Activated T-helper 9 cell treated with anti-CD3 and anti-CD28 coated beads, Interleukin-2, amount 50 U/mL, for 16 hours (primary cell): ENCODE measurements at places on chromosomes 12 and 14.

DNA sequence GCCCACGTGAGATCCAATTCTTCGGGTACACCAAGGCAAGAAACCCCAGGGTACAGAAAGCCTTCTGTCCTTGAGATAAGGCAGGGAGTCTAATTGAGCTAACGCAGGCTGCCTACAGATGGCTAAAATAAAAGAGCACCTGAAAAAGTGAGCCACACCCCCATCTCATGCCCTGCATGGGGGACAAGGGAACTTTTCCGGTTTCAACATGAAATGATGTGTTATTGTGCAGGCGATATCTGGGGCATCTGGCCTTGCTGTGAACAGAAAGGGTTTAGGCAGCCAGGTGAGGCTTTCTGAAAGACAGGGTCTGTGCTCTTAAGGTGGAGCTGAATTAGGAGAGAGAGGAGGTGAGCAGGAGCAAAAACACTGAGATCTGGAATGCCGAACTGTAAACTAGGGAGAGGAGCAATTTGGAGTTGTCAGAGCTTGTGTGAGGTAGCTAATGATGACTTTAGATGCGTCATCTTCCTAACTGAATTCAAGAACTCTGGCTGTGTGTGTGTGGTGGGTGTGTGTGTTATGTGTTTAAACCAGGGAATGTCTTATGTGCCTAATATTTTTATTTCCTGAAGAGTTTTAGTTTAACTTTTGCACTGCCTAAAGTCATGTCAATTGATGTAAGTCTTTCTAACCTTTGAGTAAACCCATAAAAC lies 20.1 kb upstream of the LDHB start:
- no peak for DNase-seq

- no peak for DNase-seq
These were observed 170.7 kb upstream of the SFSWAP start for GRCh38 chr12:131540138-131540623.

DNA sequence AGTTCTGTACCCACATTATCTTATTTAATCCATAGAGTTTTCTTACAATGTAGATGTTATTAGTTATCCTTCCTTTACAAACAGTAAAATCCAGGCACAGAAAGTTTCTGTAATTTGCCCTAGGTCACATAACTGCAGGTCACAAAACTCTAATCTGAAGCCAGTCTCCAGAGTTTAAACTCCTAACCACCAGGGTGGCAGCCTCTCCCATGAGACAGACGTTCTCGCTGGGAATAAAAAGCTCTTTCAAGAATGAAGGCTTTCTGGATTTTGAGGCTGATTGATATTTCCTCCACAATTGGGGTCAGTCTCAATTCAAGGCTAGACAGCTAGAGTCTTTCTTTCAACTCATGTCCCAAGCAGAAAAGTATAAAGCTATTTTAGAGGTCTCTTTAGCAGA lies 95.8 kb upstream of the PLEKHG7 start:
- DNase-seq: no peak

GRCh38 chr14:64934338-64934929 lies 8.1 kb downstream of the GPX2 start:
- DNase-seq: no peak

DNA sequence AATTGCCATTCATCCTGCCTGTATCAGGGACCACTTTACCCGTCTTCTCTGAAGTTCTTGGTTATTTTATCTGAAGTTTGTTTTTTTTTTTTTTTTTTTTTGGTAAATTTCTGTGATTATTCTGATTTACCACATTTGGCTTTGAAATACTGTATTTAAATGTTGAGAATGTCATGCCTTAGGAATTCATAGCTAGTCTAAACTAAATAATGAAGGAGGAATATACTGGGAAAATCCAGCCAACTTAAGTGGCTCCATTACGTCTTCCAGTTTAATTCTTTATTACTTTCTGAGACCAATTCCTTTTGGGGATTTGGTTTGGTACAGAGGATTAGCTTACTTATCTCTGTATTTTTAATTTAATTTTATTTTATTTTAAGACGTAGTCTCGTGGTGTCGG lies 60.3 kb upstream of the KCNMB4 start:
- no peak for DNase-seq

GRCh38 chr12:82486524-82487235 lies 128.4 kb downstream of the METTL25 start:
- DNase-seq: no peak

DNA sequence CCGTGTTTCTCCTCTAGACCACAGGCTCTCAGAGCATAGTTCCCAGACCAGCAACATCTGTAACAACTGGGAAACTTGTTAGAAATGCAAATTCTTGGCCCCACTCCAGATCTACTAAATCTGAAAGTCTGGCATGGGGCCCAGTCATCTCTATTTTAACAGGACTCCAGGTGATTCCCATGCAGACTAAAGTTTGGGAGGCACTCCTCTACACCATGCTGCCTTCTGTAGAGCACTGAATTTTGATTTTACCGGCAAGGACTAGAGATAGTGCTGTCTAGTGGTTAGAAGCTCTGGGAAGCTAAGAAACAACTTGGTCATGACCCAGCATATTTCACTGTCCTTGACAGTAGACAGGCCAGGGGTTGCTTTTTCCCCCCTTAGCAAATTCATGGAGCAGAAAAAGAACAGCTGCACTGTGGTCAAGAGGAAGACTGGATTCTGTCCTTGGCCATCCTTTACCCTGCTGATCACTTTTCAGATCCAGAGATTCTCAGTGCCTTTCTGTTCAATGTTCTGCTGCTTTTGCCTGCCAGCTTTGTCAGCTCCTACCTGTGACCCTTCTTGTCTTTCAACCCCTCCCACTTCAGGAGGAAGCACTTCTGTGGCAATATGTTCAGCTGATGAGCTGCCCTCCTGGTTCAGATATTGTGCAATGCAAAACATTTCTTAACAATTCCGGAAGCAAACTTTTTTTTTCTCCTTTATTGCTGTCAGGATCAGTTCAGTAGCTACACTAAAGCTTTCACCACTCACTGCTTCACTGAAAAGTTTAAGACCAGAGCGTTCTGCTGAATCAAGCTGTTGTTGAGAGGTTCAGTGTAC lies 133.8 kb upstream of the NUDT4 start:
- no peak for DNase-seq

DNA sequence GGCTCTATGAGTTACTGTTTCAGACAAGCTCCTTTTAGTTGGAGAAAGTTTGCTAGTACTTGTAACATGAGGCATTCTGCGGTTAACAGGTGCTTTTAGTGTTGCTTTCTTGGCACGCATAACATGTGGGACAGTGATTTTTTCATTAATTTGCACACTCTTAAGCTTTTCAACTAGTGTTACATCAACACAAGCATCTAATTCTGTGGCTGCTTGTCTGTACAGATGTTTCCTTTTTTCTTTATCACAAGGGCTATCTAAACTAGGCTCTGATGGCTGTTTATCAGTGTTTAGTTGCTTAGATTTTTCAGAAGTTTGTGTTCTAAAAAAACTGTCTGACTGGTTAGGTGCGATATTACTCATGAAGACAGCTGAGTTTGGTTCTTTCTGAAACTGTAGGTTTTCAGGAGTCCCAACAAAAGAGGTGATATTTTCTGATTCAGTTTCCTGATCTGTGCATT lies 120.1 kb downstream of the RALGAPA1 start:
- no peak for DNase-seq

- no peak for DNase-seq
These were observed 1.2 kb downstream of the SART3 start for GRCh38 chr12:108559748-108560147.

- no peak for DNase-seq
These were observed 169.5 kb upstream of the SSTR1 start for GRCh38 chr14:38038171-38038570.

DNA sequence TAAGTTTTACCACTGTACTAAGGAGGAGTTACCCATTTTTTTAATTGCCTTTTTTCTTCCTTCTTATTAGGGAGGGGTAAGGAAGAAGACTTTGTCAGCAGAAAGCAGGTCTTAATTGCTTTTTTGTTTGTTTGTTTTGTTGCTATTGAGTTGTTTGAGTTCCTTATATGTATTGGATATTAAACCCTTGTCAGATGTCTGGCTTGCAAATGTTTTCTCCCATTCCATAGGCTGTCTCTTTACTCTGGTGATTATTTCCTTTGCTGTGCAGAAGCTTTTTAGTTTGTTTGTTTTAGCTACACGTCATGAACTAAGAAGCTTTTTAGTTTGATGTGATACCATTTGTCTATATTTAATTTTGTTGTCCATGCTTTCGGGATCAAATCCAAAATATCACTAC lies 13.3 kb downstream of the SPIC start:
- DNase-seq: no peak

- DNase-seq: no peak
These were observed 364.5 kb downstream of the BTG1 start for GRCh38 chr12:91781114-91781513.

- no peak for DNase-seq
These were observed 251.1 kb upstream of the RMST start for GRCh38 chr12:97211416-97211930.
